Kidney (tissue), 22 donors: ENCODE measurements at places on chromosomes 1 and 21.

- peak; percentile 89 for DNase-seq
These were observed 18.3 kb upstream of the SERINC2 start for GRCh38 chr1:31394584-31395193.

DNA sequence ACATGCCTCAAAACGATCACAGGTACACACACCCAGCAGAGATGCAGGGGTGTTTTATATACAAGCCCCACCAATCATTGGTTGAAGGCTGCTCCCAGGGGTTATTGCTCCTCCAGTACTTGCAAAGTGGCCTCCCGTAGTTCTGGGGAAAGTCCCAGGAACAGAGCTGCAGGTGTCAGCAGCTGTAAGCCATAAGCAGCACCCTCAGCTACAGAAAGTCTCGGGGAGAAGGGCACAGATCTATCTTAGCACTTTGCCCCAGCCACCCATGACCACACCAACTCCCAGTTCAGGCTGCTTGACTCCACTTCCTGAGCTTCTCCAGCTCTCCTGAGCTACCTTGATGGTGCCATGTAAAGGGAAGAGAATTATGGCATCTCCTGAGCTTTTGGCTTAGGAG lies 222.7 kb upstream of the GJB5 start:
- no peak for DNase-seq

DNA sequence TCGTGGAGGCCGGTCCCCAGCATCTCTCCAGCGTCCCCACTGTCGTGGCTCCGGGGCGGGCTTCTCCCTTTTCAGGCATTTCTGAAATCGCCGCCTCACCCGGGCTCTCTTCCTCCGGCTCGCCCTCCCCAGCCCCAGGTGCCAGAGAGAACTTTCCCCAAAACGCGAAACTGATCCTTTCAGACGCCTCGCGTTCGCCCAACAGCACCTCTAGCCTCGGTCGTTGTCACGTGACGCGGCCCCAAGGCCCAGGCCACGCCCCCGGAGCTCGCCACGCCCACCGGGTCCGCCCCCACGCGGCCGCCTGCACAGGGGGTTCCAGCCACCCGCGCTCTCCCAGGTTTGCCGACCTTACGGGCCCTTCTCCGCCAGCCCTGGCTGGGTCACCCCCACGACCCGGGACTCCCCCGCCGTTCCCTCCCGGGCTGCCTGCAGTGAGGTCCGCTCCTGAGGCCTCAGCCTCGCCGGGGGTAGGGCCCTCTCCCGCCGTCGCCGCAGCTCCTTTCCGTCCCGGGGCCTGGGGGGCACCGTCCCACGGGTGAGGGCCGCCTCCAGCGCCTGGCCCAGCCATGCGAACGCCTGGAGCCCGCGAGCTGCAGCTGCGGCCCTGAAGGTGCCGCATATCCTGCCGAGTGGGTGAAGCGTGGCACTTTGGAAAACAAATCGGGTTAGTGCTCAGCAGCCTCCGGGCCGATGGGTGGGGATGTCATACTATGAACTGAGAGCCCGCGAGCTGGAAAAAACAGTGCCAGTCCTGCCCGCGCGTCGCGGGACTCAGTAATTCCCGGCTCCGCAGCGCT lies 21.0 kb downstream of the H3-3A start:
- DNase-seq, result peak; percentile 95

GRCh38 chr1:111998332-111998731 lies 8.9 kb upstream of the KCND3 start:
- no peak for DNase-seq

GRCh38 chr1:214637722-214638458 lies 34.9 kb downstream of the CENPF start:
- DNase-seq, result no peak

DNA sequence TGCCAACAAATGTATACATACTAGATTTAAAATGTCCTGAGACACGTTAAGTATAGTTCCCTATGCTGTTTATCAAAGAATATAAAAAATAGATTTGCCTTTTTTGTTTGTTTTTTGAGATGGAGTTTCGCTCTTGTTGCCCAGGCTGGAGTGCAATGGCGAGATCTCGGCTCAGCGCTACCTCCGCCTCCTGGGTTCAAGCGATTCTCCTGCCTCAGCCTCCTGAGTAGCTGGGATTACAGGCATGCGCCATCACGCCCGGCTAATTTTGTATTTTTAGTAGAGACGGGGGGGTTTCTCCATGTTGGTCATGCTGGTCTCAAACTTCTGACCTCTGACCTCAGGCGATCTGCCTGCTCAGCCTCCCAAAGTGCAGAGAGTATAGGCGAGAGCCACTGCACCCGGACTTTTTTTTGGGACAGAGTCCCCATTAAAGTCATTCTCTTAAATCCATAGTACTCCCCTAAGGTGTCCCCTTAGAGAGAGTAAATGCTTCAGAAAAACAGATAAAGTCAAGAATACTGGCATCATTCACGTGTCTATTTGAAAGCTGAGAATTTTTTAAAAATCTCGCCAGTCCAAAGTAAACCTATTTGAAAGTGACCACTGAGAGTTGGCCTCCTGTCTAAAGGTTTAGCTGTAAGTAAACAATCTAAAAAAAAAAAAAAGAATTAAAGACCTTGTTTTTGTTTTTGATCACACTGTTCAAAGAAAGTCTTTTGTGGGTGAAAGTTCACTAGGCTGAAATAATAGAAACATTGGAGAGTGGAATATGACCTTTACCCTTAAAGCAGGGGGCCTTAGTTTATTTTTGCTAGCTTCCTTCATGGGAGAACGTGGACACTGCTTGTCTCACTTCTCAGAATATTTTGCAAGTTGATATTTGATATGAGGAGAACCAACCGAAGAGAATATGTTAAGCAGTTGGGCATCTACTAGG lies 48.0 kb upstream of the SLC16A1 start:
- no peak for DNase-seq

DNA sequence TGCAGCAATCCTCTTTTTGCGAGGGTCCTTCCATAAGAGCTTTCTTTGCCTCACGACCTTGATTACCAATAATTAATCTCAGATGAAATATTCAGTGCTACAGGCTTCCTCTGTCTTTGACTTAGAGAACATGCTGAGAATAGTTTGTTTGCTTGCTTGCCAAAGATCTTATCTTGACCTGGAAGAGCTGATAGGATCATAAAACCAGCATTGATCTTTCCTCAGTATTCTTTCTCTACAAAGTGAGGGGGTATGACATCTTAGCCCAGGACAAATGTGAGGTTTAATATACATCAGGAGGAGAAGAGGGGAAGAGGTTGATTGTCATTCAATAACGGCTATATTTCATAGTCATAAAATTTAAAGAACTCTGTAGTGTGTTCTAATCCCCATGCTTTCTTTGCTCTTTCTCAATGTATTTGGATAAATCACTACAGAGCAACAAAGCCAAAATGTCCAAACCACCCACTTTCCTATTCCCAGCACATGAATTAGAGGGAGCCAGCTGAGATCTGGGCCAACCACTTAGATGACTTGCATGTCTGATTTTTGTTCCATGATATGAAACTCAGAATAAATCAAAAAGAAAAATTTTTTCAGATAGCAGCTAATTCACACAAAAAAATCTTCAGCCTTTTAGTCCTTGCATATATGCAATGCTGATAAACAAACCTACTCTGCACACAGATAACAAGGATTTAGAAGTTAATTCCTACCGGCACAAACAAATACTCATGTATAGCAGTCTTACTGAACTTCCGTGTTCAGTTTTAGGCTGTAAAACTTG lies 50.5 kb upstream of the IPO9 start:
- DNase-seq, result no peak

DNA sequence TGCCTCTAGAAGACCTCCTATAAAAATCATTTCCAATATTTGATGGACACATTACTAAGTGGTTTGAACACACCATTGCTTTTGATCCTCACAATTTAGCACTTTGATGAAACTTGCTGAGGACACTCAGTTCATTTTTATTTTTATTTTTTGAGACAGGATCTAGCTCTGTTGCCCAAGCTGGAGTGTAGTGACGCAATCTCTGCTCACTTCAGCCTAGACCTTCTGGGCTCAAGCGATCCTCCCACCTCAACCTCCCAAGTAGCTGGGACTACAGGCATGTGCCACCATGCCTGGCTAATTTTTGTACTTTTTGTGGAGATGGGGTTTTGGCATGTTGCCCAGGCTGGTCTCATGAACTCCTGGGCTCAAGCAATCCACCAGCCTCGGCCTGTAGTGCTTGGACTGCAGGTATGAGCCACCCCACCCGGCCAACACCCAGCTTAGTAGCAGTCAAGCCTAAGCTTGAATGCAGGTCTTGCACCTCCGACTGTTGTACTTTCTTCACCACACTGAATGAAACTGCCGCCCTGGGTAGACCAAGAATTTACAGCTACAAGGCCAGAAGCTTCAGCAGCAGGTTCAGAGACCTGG lies 24.8 kb upstream of the ATP2B4 start:
- no peak for DNase-seq

- DNase-seq, result no peak
These were observed 23.1 kb upstream of the MCOLN2 start for GRCh38 chr1:85019994-85020393.

GRCh38 chr1:115117298-115117697 lies 28.0 kb upstream of the TSPAN2 start:
- DNase-seq, result peak; percentile 51

DNA sequence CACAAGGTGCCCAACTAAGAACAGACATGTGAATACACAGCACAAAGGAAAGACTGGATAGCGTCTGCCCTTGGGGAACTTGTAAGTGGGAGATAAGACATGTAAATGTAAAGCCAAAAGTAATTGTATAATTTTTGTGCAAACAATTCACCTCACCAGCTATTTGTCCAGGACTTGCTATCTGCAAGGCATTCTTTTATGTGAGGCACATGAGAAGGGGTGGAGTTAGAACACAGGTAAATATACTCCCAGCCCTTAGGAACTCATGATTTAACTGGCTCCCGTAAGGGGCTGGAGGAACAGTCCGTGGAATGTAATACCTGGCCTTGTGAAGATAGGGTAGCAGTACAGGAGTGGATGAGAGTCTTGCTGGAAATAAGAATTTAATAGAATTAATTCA lies 61.3 kb downstream of the CDK18 start:
- no peak for DNase-seq

DNA sequence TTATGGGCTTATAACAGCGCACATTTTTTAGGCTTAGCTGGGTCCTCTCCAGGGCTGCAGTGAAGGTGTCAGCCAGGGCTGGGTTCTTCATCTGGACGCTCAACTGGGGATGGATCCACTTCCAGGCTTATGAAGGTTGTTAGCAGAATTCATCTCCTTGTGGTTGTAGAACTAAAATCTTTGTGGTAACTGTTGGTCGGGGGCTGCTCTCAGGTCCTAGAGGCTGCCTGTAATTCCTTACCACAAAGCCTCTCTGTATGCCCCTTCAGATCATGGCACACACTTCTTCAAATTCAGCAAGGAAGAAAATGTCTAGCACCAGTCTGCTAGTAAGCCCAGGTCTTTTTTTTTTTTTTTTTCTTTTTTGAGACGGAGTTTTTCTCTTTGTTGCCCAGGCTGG lies 40.9 kb upstream of the EPS8L3 start:
- no peak for DNase-seq

DNA sequence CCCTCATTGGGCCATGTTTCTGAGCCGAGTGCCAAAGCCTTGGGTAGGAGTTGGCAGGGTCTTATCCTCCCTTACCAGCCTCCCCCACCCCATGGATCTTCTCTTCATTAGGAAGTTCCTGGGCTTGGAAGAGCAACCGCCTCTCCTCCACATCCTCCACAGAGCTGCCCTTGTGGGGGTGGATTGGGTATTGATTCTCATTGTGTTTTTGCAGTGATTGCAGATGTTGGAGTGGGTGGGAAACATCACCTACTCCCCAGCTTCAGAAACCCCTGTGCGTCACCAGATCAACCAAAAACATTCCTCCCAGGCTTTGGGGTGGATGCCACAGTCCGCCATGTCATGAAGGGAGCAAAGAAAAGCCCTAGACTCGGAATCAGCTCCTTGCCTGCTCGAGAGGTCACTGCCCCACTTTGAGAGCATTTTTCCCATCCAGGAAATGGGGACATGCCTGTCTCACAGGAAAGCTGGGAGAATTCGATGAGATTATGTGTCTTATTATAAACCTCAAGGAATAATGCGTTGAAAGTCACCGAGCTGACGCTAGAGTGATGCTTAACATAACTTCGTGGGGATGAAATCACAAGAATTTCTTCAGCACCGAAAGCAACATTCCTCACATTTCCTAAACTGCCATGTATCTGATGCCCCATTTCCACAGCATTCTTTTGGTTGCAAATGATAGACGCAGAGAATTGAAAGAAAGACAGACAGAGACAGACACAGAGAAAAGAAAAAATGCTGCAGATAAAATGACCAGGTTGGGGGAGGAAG lies 44.7 kb upstream of the ZBTB40 start:
- DNase-seq, result no peak

- no peak for DNase-seq
These were observed 28.3 kb downstream of the NCMAP start for GRCh38 chr1:24584171-24584647.

- DNase-seq, result peak; percentile 93
These were observed 1.7 kb upstream of the JUN start for GRCh38 chr1:58785442-58786058.

GRCh38 chr1:229940684-229941083 lies 126.4 kb upstream of the GALNT2 start:
- peak; percentile 23 for DNase-seq

GRCh38 chr1:230231774-230232145 lies 164.7 kb downstream of the GALNT2 start:
- DNase-seq, result peak; percentile 61

- no peak for DNase-seq
These were observed 13.8 kb upstream of the ABCB10 start for GRCh38 chr1:229572286-229572685.

DNA sequence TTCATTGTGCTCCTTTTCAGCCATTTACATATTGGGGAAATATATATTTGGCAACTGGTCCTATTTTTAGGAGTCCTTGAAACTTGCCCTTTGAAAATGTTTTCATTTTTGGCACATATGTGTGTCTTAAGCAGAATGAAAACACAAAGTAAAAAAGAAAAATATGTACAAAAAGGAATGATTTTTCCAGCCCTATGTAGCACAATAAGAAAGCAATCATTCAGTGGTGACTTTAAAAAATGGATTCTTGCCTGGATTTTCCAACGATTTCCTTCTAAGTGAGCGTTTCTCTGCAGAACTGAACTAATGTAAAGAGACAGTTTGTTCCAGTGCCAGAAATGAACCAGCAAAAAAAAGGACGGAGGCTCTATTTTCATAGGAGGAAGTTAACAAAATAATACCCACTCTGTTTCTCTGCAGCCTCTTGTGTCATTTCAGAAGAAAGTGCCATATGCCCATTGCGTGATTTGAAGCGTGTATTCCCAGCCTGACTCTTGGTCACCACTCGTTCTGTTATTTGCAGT lies 340.1 kb downstream of the SETD4 start:
- no peak for DNase-seq

DNA sequence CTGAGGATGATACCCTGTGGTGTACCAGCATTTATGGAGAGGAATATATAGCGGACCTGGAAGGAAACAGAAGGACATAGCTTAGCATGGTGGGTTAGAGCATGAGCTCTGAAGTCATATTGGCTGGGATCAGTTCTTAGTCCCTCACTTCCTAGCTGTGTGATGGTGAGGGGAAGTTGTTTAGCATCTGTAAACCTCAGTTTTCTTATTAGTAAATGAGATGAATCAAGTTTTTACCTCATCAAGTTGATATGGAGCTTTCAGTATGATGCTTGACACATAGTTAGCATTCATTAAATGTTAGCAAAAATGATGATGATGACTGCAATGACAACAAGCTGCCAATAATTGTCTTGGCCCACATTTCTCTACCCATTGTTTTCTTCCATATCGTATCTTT lies 84.8 kb downstream of the NEK7 start:
- no peak for DNase-seq

GRCh38 chr21:37244501-37245095 lies 22.5 kb downstream of the VPS26C start:
- no peak for DNase-seq
